ENCODE measurements at places on chromosomes 1 and 21. TPM values are rescaled to one million over a fixed set of nuclear protein-coding genes. Genes with fewer than 3 reads are reported as not detected.

The LRRC7 gene
- 3.0 TPM for total RNA-seq

GRCh38 chr1:4027492-4028138 lies 127.5 kb upstream of the C1orf174 start:
- DNase-seq: no peak

The SYCP1 gene
- total RNA-seq: not detected

DNA sequence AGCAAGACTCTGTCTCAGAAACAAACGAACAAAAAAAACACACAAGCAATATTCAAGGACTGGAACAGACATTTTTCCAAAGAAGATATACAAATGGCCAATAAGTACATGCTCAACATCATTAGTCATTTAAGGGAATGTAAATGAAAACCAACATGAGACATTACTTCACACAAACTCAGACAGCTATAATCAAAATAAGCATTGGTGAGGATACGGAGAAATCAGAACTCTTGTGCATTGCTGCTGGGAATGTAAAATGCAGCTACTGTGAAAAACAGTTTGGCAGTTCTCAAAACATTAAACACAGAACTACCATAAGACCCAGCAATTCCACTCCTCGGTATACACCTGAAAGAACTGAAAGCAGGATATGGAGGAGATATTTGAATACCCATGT lies 15.4 kb downstream of the NOL9 start:
- DNase-seq: no peak

The AK4 gene
- total RNA-seq: 163 TPM

The FLG2 gene
- total RNA-seq: not detected

GRCh38 chr21:33132054-33132453 lies 62.1 kb downstream of the OLIG1 start:
- no peak for DNase-seq

GRCh38 chr21:9750341-9751086 lies 770.9 kb upstream of the TPTE start:
- DNase-seq: no peak

Measured in left ventricle myocardium superior (tissue), 1 donor.